ENCODE measurements at places on chromosomes 7 and 10.

DNA sequence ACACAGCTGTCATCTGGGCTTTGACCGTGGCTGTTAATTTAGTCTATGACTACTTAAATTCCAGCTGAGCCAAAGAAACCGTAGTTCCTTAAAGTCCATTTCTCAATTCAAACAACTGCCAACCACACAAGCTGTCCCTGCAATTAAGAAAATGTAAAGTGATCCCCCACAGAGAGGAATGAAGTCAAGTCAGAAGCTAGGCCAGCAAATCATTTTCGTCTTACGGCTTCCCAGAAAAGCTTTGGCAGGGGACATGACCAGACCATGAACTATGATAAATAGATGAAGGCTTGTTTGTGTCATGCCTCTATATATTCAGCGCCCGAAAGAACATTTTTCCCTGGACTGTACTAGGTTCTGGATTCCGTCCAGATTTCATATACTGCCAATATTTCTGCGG, 54.6 kb downstream of the HACD1 start:
- DNase-seq = peak; percentile 76

DNA sequence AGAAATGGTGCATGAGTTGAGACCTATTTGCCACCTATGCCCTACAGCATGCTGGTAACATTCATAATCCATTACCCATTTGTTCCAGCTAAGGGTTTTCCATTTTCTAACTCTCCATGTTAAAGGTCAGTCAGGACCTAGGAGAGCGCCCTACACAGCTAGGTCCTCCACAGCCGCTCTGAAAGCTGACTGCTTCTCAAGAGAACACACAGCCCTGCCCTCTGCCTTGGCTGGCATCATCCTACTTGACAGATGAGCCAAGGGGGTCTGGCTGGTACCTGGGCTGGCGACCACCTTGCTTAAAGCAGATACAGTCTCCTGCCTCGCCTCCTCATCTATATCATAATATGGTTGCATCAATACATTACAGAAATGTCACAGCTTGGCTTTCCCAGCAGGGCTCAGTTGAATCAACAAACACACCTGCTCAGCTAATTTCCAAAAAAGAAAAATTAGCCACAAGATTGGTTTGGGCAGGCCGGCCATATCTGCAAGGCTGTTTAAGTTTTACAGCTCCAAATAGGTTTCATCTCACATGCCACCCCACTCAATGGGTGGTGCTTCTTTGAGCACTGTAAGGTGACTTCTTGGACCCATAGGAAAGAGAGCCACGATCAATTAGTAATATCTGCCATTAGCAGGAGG, 17.3 kb downstream of the TLL2 start:
- no peak for DNase-seq

GRCh38 chr10:28624351-28624750, 53.0 kb upstream of the BAMBI start:
- no peak for DNase-seq

GRCh38 chr10:9579110-9579705, 1438.5 kb upstream of the CELF2 start:
- peak; percentile 1 for DNase-seq

DNA sequence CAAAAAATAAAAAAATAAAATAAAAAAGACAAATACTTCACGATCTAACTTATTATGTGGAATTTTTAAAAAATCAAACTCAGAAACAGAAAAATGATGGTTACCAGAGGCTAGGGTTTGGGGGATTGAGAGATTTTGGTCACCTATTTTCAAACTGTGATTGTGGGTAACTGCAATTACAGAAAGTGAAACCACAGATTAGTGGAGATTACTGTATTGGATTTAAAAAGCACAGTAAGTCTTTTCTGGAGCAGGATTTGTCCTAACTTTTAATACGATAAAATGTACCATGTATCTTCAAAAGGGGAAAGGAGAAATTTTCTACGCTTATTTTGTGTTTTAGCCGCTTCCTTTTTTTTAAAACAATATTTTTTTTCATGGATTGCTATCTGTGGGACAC, 1204.9 kb upstream of the LRRTM3 start:
- no peak for DNase-seq

DNA sequence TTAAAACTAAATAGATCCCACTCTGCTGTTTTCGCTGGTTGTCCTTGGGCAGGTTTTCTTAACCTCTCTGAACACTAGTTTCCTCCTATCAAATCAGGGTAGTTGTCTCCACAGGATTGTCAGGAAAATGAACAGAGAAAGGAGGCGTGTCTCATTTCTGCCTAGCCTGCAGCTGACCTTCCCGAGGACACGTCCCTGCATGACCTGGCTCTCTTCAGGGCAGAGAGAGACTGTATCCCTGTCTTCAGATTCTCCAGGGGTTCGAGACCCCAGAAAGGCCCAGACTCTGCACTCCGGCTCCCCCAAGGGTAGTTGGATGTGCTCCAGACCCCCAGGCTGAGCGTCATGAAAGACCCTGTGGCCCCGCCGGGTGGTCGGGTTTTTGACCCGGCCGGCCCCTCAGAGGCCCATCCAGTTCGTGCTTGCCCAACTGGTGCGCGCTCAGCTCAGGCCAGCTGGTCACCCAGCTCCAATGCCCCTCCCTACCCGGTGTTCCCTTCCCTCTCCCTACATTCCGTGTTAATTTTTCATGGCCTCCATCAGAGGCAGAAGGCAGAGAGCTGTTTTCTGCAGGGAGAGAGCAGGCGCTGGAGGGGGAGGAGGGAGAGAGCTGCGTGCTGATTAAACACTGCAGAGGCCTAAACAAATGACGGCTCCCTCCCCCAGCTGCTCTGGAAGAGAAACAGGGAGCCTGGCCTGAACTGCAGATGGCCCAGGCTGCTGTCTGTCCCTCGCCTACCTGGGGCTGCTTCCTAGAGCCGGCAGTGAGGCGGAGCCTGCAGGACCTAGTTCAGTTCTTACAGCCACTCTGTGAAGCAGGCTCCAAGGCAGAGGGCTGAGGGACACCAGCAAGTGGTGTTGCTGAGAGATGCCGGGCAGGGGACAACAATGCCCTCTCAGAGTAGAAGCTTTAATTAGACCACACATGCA, 86.2 kb upstream of the PPIF start:
- no peak for DNase-seq

GRCh38 chr7:582931-583330, 63.3 kb upstream of the PDGFA start:
- no peak for DNase-seq

DNA sequence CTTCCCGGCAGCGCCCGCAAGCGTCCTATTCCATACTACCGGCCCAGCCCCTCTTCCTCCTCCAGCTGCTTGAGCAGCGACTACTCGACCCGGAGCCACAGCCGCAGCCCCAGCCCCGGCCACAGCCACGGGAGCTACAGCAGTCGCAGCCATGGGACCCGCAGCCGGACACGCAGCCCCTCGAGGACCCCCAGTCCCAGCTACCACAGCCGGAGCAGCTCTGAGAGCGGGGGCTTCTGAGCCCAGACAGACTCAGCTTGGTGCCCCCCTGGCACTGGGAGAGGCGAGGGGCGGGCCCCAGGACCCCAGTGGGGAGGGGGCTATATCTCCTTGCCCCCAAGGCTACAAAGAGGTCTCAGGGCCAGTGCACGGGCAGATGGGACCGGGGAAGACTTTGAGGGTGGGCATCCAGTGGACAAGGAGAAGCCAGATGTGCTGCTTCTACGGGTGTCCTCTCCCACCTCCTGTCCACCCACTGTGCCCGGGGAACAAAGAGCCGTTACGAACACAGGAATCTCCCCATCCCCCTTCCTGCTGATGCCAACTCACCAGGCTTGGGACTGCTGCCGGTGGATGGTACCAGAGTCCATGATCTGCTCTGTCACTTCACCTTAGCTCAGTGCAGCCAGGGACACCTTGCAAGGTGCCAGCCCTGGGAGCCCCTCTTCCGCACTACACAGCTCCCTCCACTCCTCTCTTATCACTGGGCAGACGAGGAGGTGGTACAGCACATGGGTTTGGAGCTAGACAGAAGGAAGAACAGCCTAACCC, 16.7 kb upstream of the HSPB1 start:
- peak; percentile 30 for DNase-seq

DNA sequence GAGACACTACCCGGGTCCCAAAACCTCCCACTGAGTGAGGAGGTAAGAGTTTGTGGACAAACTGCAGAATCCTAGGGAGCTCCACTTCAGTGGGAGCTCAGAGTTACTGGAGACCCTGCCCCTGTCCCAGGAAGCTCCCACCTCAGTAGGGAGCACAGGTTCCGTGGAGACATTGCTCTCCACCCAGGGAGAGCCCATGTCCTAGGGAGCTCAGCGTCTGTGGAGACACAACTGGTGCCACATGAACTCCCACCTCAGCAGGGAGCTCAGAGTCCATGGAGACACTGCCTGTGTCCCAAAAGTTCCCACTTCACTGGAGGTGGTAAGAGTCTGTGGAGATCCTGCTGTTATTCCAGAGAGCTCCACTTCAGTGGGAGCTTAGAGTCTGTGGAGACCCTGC, 6.3 kb downstream of the MYO1G start:
- no peak for DNase-seq

DNA sequence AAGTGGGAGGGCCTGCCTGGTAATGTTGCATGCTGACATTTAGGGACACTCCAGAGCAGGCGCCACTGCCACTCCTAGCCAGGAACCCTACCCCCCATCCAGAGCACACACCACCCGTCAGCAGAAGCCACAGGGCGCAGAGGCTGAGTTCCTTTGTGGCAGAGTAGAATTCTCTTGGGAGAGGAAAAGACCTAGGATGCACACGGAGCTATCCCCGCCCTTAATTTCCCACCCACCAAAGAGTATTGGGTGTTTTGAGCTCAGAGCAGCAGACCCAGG, 702 bp upstream of the INSYN2A start:
- no peak for DNase-seq

DNA sequence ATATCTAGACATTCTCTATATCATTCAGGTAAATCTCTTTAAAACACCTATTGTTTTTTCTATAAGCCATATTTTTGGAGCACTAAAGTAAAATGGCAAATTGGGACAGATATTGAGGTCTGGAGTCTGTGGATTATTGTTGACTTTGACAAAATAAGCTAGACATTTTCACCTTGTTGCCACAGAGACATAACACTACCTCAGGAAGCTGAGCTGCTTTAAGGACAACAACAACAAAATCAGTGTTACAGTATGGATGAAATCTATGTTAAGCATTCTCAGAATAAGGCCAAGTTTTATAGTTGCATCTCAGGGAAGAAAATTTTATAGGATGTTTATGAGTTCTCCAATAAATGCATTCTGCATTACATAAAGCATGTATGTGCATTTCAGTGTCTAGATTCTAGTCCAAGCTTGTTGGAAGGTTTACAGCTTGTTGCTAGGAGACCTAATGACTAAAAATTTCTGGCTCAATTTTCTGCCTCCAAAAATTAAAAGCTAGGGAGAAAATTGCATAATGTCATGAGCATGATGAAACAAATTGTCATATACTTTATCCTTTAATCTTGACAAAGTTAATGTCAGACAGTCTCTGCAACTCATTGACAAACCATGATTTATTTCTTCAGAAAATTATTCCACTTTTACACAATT, 18.3 kb downstream of the LIPM start:
- DNase-seq = peak; percentile 67

DNA sequence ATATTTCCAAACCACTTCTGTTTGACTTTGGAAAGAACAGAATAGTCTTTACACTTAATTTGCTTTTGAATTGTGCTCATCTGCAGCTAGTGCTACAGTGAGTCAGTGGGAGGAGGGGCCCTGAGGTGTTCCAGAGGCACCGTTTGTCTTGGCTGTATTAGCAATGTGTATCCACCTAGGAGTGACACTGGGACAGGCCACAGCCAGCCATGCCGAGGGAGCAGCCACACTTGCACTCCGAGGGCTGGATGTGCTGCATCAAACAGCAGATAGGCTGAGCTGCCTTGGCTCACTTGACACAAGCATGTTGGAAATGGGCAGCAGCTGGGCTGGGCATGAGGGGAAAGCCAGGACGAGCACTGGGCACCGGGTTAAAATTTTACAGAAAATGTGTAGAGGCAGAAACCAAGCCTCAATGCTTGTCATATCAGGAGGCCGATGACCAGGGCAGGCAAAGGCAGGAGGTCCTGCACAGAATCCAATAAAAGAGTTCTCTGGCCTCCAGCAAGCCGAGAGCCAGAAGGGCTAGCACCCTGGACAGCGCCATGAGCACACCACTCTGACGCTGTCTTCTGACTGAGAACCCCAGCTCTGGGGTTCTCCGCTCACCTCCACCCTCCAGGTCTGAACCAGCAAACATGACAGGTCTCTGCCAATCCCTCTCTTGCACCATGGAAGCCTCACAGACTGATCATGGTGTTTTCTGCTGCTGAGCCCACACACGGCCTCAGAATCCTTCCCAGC, 163.3 kb downstream of the GRID1 start:
- DNase-seq = peak; percentile 8

- DNase-seq = peak; percentile 57
Observed at GRCh38 chr7:102284399-102284798, 2.3 kb upstream of the SH2B2 start.

- no peak for DNase-seq
Observed at GRCh38 chr7:70630440-70630817, 501.5 kb upstream of the GALNT17 start.

DNA sequence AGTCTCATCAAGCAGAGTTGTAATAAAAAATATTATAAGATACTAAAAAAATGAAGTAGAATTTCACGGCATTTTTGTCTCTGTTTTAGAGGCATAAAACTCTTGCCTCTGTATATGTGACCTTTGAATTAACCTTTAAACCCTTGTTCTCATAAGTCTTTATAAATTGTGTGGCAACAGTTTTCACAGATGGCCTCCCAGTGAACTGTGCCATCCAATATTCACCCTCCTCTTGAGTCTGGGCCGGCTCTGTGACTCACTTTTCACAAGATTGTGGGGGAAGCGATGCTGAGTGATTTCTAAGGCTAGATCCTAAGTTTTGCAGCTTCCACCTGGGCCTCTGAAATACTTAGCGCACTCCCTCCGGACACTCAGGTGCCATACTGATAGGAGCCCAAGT, 4.6 kb upstream of the USP6NL start:
- DNase-seq = peak; percentile 13

GRCh38 chr10:132174237-132174636, 12.5 kb upstream of the DPYSL4 start:
- DNase-seq = no peak

- DNase-seq = no peak
Observed at GRCh38 chr7:17009007-17009719, 127.4 kb upstream of the AGR3 start.

- no peak for DNase-seq
Observed at GRCh38 chr10:60258429-60258797, 131.3 kb downstream of the ANK3 start.

GRCh38 chr10:131697476-131698128, 203.2 kb upstream of the PPP2R2D start:
- no peak for DNase-seq

DNA sequence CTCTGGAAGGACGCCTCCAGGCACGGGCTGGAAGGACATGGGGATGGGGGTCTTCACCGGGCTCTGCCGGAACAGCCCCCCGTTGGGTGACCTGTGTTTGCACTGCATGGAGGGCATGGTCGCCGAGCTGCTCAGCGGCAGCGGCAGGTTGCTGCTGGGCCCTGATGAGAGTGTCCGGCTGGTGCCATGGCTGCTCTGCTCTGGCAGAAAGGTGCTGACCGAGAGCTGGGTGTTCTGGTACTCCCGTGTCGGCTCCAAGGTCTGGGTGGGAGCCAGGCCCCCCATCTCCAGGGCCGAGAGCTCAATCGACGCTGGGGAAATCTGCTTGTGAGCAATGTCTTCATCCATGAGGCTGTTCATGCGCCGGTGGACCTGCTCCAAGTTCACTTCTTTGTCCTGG, 764.3 kb downstream of the GRID1 start:
- no peak for DNase-seq

Data from M059J (cell line).